ENCODE measurements at places on chromosomes 6 and 20.

DNA sequence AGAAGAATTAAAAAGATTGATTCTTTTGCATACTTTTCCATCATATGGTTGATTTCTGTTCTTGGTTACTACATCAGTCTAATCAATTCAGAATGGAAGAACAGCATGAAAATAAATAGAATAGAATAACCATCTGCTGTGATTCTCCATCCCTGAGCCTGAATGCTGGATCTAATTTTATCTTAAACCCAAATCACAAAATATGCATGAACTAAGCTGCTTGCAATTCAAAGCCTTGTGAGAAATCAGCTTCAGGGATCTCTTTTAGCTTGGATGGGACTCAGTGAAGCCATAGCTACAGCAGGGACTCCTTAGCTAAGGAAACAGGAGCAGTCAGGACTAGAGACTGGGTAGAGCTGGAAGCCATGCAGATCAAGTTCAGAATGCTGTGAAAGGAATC, 74.1 kb downstream of the TPBG start:
- DNase-seq: no peak

DNA sequence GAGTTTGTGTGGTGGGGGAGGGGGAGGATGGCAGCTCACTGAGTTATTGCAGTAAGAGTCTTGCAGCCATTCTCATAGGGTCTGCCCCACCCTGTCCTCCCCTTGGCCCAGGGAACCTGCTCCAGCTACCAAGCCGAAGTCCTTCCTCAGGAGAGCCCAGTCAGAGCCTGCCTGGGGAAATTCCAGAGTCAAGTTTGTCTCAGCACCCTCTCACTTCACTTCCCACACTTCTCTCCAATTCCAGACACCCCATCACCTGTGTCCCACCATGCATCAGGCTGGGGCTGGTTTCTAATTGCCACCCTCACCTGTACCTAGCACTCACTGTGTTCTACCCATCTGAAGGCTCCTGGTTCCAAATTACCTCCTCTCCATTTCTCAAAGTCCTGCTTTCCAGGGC, 10.3 kb upstream of the SLC22A16 start:
- DNase-seq: no peak

- no peak for DNase-seq
These were observed 38.9 kb downstream of the STK35 start for GRCh38 chr20:2140561-2140960.

DNA sequence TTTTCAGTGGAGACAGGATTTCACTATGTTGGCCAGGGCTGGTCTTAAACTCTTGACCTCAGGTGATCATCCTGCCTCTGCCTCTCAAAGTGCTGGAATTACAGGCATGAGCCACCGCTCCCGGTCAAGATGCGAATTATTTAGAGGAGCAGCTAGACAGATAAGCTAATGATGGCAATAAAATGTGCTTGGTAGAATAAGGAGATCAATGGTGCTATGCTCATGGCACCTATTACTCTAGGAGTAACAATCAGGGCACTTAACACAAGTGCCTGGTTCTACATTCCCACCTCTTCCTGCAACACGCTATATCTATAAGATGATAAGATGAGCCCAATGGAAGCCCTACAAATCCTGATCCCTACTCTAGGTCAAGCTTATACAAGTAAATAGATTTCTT, 61.4 kb upstream of the LOC128125822 start:
- DNase-seq: no peak

DNA sequence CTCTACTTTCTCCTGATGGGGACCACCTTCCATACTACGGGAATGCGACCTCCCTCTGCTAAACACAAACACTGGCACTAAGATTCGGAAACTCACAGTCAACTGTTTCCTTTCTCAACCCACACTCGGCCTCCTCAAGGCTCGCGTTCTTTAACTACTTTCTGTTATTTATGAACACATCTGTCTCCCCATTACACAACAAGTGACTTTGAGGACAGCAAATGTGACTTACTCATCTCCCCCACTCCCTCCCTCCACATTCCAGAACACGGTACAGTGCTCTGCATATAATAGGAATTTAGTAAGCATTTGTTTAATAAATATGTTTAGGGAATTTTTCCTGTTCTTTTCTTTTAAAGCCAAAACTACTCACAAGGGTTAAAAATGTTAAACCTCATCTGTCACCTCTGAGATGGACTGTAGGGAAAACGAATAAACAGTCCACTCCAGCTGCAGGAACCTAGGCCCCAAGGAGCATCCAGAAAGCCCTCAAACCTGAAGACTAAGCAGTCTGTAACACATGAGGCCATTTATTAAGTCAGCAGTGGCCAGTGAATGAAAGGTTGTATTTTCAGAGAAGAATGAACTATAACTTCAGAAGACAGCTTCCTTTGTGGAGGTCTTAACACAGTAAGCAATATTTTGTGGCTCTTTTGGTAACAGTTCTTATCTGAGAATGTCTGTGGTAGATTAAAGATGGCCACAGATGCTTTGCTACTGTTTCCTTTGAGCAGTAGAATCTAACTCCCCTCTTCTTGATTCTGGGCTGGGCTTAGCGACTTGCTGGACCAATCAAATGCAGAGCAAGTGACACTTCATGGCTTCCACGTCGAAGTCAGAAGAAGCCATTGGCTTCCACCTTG, 209.6 kb upstream of the DTNBP1 start:
- peak; percentile 50 for DNase-seq

Measured in kidney tubule cell (primary cell).